ENCODE measurements at places on chromosomes 4 and X. TPM values are rescaled to one million over a fixed set of nuclear protein-coding genes. Genes with fewer than 3 reads are reported as not detected.

Gene RAB9B
- total RNA-seq: under 0.01 TPM

DNA sequence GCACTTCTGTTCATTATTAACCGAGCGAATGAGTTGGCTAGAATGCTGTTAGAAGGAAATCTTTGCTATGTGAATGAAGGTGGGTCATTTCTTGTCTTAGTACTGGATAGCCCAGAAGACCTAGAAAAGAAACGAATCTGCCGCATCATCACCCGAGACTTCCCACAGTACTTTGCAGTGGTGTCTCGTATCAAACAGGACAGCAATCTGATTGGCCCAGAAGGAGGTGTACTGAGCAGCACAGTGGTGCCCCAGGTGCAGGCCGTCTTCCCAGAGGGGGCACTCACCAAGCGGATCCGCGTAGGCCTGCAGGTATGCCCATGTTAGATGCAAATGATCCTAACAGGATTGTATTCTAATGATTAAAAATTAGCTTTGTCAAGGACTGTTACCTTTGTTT lies 286.3 kb downstream of the ANK2 start:
- DNase-seq: no peak

DNA sequence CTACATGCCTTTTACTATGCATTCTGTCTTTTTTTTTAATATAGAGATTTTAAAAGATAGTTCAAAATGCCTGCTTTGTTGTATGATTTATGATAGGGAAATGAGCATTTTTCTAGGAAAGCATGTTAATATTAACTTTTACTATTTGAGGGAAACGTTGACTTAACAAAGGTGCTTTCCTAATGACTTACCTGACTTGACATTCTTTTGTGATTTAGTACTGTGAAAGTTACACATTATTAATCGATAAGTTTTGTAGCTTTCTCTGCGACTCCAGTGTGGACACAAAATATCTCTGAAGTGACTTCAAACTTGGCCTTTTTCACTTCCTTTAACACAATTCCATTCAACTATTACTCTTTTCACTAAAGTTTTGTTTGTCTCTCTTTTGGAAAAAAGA lies 184.3 kb downstream of the GC start:
- DNase-seq: no peak

DNA sequence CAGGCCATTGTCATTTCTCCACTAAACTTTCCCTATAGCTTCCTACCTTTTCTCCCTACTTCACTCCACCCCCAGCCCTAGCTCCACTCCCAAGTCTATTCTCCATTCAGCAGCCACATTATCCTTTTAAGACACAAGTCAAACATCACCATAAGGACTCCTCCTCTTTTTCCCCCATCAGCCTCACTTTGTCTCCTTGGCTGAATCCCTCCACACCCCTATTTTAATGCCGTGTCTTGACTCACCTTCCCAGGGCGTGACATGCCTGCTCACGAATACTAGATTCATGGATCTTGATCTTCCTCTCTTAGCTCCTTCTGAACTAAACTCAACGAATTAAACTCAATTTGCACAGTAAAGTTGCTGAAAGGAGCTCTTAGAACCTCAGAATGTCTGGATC lies 281.9 kb downstream of the PTTG2 start:
- no peak for DNase-seq

GRCh38 chr4:48315728-48316630 lies 25.4 kb upstream of the SLAIN2 start:
- DNase-seq: peak; percentile 72

DNA sequence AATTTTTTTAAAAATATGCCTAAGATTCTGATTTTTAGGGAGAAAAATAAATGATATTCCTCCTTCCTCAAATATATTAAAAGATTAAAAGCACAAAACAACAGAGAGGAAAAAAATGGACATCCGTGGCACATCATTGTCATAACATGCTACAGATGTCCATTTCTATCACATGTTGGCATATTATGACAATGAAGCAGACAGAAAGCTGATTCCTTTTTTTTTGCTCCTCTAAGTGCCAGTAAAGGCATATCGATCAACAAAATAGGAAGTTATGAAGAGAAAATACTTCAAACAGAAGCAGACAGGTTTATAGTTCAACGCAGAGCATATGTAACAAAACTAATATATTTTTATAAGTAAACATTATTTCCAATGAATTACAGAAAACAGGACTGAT lies 11.2 kb downstream of the KLHL8 start:
- no peak for DNase-seq

Data from RPMI7951 (cell line).